ENCODE measurements at places on chromosomes 6 and 20.
A peak's percentile ranks its signal among the peaks of the same experiment; 100 is the strongest.

GRCh38 chr20:63641792-63642523 lies 11.3 kb downstream of the STMN3 start:
- DNase-seq = peak; percentile 95

DNA sequence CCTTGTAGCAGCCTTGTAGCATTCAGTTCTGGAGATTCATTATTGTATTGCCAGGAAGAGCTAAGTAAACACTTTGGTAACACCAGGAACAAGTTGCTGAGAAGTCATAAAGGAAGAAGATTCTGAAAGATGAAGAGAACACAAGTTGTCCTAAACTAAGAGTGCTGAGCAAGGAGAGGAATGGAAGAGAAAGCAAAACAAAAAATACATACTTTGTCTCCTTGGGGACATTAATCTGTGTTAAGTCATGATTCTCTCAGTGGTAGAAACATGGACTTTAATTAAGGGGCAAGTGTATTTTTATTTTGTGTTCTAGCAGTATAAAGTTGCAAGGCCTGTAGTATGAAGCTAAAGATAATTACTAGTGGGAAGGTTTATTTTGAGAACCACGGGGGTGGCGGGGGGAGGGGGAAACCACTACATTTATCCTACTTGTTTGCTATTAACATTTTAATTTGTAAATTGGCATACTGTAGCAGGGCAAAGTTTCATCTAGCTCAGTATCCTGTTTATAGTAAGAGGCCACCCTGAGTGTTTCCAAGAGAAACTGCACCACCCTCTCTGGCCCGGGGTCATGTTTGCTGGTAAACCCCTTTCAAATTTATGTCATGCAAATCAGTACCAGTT lies 463.0 kb downstream of the CDKAL1 start:
- DNase-seq = no peak

GRCh38 chr20:44733341-44734069 lies 12.2 kb upstream of the KCNK15 start:
- DNase-seq = peak; percentile 27

- DNase-seq = no peak
Observed at GRCh38 chr6:35213824-35214756, at the start of gene SCUBE3. TSS of gene SCUBE3 (plus strand) at chr6:35213956. CDS start at chr6:35214419, 463 bp downstream.
